RWPE1 (cell line): ENCODE measurements at places on chromosomes 1 and 21.

DNA sequence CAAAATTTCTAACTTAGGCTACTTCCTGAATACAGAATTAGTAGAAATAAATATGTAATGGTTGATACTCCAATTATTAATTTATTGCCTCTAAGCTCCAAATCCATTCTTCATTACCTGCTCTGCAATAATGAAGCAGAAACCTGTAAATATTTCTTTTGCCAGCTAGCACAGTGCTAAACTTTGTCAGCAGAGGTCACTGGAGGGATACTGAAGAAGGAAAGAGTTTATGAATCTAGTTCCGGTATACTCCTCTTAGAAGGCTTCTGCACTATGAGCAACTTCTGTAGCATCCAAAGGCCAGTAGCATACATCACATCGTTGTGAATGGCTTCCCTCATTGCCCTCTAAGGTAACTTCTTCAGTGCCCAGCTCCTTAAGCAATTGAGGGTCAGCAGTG lies 81.0 kb upstream of the LHX8 start:
- DNase-seq: no peak

DNA sequence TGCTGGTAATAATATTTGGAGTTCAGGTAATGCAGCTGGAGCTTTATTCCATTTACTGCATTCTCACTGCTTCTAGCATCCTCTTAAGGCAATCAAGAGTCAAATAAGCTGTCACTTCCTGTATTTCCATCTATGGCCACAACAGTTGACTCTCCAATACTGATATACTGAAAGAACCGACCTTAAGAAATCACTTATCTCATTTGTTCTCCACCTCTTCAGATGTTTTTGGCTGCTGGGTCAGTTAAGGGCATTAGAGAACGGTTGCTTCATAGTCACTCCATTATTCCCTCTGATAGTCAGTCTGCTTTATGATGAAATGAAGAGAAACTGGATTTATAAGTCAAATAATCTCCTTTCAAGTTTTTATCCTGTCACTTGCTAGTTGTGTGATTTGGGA lies 14.2 kb upstream of the RGS4 start:
- no peak for DNase-seq

GRCh38 chr1:61323681-61324328 lies 241.4 kb downstream of the NFIA start:
- DNase-seq: peak; percentile 57

- DNase-seq: no peak
These were observed 85.9 kb upstream of the JUN start for GRCh38 chr1:58869638-58870297.

DNA sequence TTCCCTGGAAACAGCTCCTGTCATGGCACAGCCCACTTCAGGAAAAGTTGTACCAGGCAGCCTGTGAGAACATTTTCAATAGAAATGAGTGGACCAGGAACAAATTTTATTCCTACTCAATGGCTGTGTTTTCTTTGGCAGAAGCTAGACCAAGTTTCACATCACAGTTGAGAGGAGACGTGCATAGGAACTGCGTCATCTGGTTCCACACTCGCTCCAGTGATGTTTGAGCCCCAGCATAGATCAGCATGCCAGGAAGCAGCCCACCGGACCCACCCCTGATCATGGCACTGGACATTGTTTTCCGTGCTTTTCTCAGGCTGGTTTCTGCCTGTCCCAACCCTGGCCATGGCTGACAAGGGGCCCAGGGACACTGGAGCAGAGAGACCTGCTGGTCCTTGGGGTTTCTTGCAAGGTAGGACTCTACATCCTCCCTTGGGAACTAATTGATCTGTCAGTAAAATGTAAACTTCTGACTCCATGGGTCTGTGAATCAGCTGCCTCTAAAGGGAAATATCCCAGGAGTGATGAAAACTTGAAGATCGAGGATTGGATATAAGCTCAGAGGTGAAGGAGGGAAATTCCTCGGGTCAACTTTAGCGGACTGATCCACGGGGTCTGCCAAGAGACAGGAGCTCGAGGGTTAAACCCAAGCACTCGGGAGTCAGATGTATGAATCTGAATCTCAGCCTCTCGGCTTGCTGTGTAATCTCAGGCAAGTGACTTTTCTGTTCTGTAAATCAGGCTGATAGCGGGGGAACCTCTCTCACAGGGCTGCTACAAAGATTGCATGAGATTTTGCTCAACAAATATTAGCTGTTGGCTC lies 35.7 kb downstream of the NEK2 start:
- no peak for DNase-seq

GRCh38 chr1:85313888-85314696 lies 37.7 kb upstream of the BCL10 start:
- peak; percentile 84 for DNase-seq

GRCh38 chr1:11799099-11799498 lies 6.7 kb downstream of the MTHFR start:
- DNase-seq: no peak

DNA sequence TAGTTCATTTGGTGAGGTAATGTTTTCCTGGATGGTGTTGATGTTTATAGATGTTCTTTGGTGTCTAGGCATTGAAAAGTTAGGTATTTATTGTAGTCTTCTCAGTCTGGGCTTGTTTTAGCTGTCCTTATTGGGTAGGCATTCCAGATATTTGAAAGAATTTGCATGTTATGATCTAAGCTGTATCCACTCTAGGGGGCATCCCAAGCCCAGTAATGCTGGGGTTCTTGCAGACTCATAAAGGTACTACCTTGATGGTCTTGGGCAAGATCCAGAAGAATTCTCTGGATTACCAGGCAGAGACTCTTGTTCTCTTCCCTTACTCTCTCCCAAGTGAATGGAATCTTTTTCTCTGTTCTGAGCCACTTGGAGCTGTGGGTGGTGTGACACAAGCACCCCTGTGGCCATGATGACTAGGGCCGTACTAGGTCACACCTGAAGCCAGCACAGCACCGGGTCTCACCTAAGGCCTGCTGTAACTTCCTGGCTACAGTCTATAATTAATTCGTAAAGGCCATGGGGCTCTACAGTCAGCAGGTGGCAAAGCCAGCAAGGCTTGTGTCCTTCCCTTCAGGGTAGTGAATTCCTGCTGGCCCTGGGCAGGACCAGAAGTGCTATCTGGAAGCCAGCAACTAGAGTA lies 74.8 kb upstream of the PDE4B start:
- DNase-seq: no peak

- no peak for DNase-seq
These were observed 37.7 kb downstream of the LHX8 start for GRCh38 chr1:75171876-75172275.

GRCh38 chr21:29477941-29478340 lies 179.2 kb downstream of the BACH1 start:
- DNase-seq: no peak

DNA sequence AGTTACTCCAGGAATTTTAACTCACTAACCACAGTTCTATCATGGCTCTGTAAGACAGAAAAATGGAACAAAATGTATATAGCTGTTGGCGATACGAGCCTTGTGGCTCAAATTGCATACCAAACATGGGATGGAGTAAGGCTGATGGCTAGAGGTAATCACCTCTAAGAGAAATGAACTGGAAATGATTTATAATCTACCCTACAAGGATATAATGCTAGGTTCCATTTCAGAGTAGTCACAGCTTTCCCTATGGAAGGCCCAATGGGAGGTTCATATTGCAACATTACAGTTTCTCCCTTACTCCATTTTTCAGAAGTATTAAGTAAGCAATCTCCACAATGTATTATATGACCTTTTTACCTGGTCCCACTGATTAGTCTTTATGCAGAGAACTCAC lies 61.6 kb downstream of the EDEM3 start:
- no peak for DNase-seq

DNA sequence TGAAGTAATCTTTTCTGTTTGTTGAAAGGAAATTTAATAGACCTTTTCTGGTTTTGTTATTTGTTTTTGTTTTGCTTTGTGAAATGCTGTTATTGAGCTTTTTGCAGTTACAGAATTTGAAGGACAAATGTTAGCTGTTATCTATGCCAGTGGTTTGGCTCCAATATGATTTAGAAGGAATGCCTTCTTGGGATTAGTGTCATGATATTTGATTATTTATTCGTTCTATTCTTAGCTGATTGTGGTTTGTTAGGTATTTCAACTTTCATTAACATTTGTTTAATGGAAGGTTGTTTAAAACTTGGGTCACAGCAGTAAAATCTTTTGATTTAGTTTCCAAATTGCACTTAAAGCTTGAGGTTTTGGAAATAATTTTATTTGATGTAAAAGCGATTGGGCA lies 33.5 kb downstream of the ADGRL2 start:
- DNase-seq: no peak

DNA sequence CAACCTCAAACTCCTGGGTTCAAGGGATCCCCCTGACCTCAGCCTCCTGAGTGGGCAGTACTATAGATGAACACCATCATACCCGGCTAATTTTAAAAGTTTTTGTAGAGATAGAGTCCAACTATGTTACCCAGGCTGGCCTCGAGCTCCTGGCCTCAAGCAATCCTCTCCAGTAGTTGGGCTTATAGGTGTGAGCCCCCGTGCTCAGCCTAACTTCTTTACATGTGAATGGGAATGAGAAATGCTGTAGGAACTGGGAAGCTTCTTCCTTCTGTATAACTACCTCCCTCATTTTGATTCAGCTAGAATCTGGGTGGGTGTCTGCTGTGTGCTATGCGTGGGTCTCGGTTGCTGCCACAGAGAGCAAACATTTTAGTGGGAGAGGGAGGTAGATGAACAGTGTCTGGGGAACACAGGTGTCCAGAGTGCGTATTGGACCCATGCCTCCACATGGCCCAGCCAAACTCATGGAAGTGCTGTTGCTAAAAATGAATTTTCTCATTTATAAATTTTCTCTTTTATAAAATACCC lies 150.6 kb downstream of the NOS1AP start:
- DNase-seq: no peak

DNA sequence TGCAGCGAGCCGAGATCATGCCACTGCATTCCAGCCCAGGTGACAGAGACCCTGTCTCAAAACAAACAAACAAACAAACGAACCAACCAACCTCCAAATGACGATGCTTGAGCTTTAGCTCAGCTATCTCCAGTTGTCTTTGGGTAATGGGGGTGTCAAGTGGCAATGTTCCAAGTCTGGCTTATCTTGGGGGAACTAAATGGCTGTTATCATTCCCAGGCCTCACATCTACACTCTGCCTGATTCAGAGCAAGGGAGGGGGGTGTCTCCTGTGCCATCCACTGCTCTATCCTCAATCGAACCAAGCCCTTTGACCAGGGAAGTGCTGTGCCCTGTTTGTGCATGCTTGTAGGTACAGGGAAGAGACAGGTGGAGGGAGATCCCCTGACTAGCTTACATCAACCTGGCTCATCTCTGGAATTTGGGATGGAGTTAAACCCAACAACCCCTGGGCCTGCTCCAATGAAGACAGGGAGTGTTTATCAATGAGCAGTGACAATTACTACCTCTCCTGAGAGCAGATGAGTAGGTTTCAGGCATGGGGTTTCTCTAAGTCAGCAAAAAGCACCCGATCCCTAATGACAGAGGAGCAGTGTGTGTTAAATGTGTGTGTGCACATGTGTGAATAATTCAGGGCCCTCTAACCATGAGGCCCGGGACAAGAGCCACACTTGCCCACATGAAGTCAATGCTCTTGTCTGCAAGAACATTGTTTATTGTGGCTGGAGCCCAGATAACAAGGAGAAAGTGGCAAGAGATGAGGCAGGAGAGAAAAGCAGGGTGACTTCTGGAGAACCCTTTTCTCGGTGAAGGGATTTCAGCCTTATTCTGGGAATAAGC lies 20.3 kb upstream of the IL6R start:
- DNase-seq: no peak

- no peak for DNase-seq
These were observed 70.3 kb downstream of the KIF1B start for GRCh38 chr1:10280439-10281350.

DNA sequence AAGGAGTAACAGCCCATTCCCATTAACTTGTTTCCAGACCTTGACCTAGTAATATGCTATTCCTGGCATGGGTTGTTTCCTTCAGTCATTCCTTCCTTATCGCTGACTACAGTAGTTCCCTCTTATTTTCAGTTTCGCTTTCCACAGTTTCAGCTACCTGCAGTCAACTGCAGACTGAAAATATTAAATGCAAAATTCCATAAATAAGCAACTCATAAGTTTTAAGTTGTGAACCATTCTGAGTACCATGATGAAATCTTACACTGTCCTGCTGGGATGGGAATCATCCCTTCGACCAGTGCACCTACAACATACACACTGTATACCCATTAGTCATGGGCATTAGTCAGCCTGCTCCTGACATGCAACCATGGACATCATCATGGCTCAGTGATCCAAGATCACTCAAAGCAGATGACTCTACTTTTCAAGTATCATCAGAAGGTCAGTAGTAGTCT lies 66.7 kb downstream of the CCDC30 start:
- peak; percentile 72 for DNase-seq

- no peak for DNase-seq
These were observed 2.9 kb downstream of the JUN start for GRCh38 chr1:58780836-58781452.

GRCh38 chr1:169694304-169695075 lies 16.9 kb downstream of the SELL start:
- DNase-seq: no peak

DNA sequence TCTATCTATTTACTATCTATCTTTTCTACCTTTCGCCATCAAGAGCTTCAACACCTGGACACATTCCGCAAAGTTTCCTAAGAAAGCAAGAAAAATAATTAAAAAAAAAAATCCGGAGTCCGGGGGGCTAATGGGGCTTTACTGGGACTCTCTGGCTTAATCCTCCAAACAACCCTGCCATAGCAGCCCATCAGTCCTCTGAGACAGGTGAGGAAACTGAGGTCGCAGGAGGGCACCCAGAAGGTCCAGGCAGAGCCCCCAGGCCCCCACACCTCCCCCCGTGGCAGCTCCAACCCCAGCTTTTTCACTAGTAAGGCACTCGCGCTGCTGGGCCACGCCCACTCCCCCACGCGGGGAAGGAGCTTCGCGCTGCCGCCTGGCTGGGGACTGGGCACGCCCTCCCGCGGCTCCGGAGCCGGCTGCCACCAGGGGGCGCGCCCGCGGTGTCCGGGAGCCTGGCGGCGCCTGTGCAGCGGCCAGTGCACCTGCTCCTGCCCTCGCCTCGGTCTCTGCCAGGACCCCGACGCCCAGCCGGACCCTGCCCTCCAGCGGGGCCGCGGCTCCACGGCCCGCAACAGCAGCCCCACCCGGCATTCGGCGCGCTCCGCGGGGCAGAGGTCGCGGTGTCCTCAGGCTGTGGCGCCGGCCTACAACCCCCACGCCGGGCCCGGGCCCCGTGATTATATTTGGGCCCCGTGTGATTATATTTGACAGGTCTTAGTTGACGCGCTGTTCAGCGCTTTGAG lies 54.1 kb upstream of the SAMD11 start:
- peak; percentile 52 for DNase-seq

GRCh38 chr21:42737951-42738590 lies 84.7 kb downstream of the PDE9A start:
- no peak for DNase-seq

- no peak for DNase-seq
These were observed 347.1 kb downstream of the VAV3 start for GRCh38 chr1:107617921-107618320.

GRCh38 chr1:159140474-159140873 lies 30.9 kb upstream of the CADM3 start:
- DNase-seq: no peak

DNA sequence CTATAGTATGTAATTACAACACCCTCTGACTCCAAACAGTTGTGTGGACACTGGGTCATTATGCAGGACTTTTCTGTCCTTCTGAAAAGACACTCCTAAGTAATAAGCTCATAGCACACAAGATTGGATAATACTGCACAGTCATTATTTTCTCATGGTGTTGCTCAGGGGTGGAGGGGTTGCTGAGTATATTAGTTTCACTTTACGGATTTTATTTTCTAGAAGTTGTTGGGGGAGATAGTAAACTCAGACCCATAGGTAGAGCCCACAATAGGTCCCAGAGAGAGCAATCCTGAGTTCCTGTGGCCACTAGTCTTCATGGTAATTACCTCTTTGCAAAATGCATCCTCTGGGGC lies 53.4 kb downstream of the DUSP10 start:
- no peak for DNase-seq

- DNase-seq: no peak
These were observed 1.2 kb downstream of the PABPC4 start for GRCh38 chr1:39575191-39576015.
